CD4-positive, alpha-beta T cell treated with Interleukin-10 for 1 hour (primary cell): ENCODE measurements at places on chromosomes 12 and 14.

- no peak for DNase-seq
Measured at GRCh38 chr12:76026643-76027063, 4.9 kb downstream of the PHLDA1 start.

DNA sequence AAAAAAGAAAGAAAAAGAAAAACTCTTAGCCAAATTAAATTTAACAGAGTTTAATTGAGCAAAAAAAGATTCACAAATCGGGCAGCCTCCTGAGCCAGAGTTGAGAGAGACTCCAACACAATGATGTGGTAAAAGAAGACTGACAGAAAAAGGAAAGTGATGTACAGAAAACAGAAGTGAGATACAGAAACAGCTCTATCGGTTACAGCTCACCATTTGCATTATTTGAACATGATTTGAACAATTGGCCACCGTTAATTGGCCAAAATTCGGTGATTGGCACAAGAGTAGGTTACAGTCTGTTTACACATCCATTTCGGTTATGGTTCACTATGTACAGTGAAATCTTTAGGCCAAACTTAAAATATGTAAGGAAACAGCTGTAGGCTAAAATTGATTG, 117.7 kb downstream of the SPTSSA start:
- DNase-seq = no peak

DNA sequence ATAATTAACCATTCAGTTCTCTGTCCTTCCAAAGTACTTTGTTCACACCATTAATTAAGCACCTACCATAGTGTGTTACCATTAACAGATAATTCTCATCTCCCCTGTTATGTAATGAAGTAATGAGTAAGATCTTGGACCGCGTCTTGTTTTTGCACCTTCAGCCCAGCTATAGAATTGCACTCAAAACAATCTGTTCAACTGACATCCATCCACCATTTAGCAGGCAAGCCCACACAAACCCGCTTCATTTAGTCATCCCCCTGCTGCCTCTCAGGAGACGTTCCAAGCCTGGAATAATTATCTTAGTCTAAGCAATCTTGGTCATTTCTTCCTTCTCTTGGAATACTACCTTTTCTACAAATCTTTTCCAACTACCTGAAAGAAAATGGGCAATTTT, 74.4 kb downstream of the DUSP16 start:
- no peak for DNase-seq

GRCh38 chr14:24430143-24430681, 458 bp downstream of the KHNYN start:
- peak; percentile 52 for DNase-seq

GRCh38 chr14:71319666-71320065, 412.4 kb downstream of the PCNX1 start:
- DNase-seq = no peak

- DNase-seq = no peak
Measured at GRCh38 chr14:32940066-32940651, 1.5 kb downstream of the NPAS3 start.

DNA sequence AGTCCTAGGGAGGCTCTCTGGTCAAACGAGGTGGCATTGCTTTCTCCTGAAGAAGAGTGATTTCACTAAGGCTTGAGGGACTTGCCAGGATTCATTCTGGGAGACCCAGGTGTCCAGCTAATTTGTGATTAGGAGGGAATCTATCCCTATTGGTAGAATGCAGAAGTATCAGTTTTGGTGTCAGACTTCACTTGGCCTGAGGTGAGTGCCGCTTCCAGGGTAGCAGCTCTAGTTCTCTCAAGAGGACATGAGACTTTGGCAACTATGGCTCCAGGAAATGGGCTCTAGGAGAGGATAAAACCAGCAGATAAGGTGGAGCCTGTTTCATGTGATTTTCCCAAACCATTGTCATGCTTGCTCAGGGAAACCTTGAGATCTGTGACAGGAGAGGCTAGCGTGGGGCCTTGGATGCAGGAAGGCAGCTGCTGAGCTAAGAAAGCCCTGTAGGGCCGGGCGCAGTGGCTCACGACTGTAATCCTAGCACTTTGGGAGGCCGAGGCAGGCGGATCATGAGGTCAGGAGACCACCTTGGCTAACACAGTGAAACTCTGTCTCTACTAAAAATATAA, 11.6 kb upstream of the TMEM117 start:
- no peak for DNase-seq

GRCh38 chr14:32374155-32374554, 45.1 kb downstream of the AKAP6 start:
- no peak for DNase-seq

DNA sequence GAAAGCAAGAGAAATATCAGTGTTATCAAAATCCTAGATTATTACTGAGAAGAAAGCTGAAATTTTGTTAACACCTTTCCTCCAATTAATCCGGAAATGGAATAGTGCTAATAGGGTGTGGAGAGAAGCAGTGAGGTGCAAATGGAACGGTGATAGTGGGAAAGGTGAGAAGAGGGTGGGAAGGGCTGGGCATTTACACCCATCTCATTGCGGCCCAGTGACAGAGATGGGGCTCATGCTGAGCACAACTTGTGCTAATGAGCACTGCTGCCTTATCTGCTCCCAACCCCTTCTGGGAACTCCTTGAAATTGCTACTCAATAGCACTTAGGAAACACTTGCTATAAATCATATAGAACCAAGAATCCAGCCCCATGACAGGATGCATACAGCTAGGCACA, 94.4 kb downstream of the PTPRR start:
- DNase-seq = no peak

- DNase-seq = no peak
Measured at GRCh38 chr14:96139169-96139568, 65.5 kb upstream of the BDKRB2 start.

- no peak for DNase-seq
Measured at GRCh38 chr14:100989924-100990323, 86.4 kb upstream of the RTL1 start.

GRCh38 chr12:84035766-84036165, 876.8 kb downstream of the SLC6A15 start:
- DNase-seq = no peak

DNA sequence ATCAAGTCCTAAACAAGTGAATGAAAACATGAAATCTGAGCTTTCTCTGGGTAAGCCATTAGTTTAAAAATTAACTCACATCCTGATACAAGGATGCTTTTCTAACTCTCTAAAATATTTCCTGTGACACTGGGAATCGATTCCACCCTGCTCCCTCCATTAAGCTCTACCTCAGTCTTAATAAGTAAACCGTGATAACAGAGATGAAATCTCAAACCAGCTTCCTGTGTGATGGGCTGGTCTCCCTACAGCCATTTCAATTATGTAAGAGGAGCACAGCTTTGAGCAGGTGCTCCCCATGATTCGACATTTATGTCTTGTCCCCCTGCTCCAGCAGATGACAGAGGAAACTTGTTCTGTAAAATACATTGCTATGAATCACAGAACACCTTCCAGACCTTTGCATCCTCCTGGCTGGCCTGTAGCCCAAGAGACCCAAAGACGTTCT, 59.0 kb downstream of the GAS2L3 start:
- DNase-seq = no peak

- no peak for DNase-seq
Measured at GRCh38 chr12:91863702-91864101, 281.9 kb downstream of the BTG1 start.
